ENCODE measurements at places on chromosomes 12 and 14. TPM values are rescaled to one million over a fixed set of nuclear protein-coding genes. Genes with fewer than 3 reads are reported as not detected.

Gene GALNT6
- total RNA-seq = 155 TPM

GRCh38 chr14:103711516-103712431, 3.5 kb downstream of the XRCC3 start:
- H3K27me3 ChIP-seq = no peaks in the 10 kb centered on the region
- H3K27ac ChIP-seq = peak overlapping the region; percentile 84
- H3K36me3 ChIP-seq = peaks cover under 1% of the 10 kb centered on the region
- DNase-seq = no peak
- peaks cover 38% of the 10 kb centered on the region for H3K4me1 ChIP-seq
- no peak overlapping the region for H3K4me3 ChIP-seq

DNA sequence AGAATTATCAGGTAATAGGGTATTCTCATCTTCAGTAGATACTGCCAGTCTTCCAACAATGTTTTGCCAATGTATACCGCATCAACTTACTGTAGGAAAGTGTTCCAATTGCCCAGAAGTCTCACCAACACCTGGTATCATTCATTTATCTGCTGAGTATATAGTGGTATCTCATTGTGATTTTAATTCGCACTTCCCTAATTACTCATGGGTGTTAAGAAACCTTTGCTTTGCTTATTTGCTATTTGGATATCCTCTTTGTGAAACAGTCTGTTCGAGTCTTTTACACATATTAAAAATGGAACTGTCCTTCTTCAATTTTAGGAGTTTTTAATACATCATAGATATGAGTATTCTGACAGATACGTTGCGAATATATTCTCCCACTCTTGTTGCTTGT, 6.1 kb downstream of the TM7SF3 start:
- no peak overlapping the region for H3K4me3 ChIP-seq
- H3K27ac ChIP-seq = no peak overlapping the region
- no peak for DNase-seq
- H3K27me3 ChIP-seq = no peaks in the 10 kb centered on the region

DNA sequence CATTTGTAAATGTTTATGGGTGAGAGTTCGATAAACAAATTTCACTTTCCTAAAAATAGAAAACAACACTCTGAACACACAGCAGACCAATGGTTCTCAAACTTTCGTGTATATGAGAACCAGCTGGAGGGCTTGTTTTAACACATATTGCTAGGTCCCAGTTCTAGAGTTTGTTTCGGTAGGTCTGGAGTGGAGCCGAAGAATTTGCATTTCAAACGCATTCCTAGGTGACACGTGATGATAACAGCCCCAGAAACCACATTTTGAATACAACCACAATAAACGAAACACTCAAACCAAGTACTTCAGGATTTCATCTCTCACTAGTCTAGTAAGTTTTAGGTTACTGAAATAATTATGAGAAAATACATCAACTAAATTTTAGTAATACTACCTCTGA, 17.1 kb downstream of the SEC23A start:
- no peak for DNase-seq
- peaks cover 100% of the 10 kb centered on the region for H3K36me3 ChIP-seq
- peaks cover 6% of the 10 kb centered on the region for H3K4me1 ChIP-seq

Gene MIPOL1
- total RNA-seq = 45.1 TPM

Gene BHLHE41
- not detected for total RNA-seq

GRCh38 chr14:23351681-23352505, 794 bp downstream of the SLC22A17 start:
- H3K27me3 ChIP-seq = no peaks in the 10 kb centered on the region
- peak overlapping the region; percentile 11 for H3K27ac ChIP-seq
- H3K36me3 ChIP-seq = no peaks in the 10 kb centered on the region

GRCh38 chr14:92414690-92415445, 91.9 kb downstream of the SLC24A4 start:
- H3K27ac ChIP-seq = no peak overlapping the region
- no peak for DNase-seq
- H3K4me3 ChIP-seq = no peak overlapping the region
- no peaks in the 10 kb centered on the region for H3K27me3 ChIP-seq
